ENCODE measurements at places on chromosomes 6 and 20. TPM values are rescaled to one million over a fixed set of nuclear protein-coding genes. Genes with fewer than 3 reads are reported as not detected.
A peak's percentile ranks its signal among the peaks of the same experiment; 100 is the strongest.

DNA sequence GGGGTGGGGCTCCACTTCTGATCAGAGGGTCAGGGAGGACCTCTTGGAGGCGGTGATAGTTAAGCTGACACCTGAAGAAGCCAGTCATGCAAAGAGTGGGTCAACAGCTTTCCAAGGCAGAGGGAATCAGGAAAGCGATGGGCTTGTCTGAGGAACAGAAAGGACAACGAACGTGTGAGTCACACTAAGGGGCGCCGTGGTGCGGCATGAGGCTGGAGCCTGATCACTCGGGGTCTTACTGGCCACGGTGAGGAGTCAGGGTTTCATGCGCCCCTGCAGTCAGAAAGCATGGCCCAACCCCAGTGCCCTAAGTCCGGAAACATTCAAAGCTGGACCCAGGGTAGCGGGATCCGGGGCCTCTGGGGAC, 50.6 kb upstream of the SLC32A1 start:
- DNase-seq: no peak

- DNase-seq: no peak
These were observed 170.1 kb downstream of the KIF6 start for GRCh38 chr6:39555136-39555535.

DNA sequence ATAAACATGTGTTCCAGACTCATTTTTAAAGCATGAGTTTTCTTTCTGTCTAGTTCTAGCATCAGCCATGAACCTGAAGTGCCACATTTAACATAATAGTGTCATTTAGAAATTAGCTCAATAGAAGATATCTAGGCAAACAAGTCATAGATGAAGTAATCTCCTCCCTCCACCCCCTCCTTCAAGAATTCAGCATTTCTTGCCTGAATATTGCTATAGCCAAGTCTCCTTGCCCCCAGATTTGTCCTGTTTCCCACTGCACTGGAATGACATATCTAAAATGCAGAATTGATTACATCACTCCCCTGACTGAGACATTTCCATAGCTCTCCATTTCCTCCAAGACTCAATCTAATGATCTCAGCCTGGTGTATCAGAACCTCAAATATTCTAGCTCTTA, 134.9 kb upstream of the BACH2 start:
- no peak for DNase-seq

C2 gene
- total RNA-seq: 7.7 TPM

TRDN gene
- 0.06 TPM for total RNA-seq

DNA sequence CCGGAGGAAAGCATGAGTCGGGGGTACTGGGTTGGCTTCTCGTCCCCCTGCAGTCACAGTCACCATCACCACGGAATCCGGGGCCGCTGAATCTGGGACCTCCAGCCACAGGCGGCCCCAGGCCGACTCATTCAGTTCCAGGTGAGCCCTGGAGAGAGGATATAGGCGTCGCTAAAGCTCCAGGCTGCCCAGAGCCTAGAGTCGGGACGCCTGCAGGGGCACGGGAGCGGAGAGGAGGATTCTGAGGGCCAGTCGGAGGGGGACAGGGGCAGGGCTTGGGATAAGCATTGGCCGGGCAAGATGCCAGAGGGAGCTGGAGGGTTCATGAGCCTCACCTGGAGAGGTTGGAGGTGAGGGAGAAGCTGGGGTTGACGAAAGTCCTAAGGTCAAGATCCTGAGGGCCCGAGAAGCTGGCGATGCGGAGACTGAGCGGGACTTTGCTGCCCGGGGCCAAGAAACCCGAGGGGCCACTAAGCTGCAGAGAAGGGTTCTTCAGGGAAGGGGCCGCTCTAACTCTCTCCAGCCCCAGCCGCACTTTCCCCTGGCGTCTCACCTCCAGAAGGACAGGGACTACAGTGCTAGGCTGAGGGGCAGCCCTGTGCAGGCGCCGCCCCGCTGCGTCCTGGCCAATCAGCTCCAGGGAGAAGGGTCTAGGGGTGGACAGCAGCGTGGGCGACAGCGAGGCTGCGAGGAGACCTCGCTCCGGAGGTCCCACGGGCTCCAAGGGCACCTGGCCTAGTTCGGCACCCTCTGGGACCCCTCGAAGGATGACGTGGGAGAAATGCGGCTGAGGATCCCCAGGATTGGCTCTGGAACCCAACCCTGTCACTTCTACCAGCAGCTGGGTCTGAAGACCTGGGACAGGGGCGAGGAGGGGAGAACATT, 3.7 kb downstream of the SAPCD1 start:
- no peak for DNase-seq

PGBD1 gene
- 0.88 TPM for total RNA-seq

GRCh38 chr6:3671382-3671781, 80.1 kb downstream of the PXDC1 start:
- no peak for DNase-seq

DNA sequence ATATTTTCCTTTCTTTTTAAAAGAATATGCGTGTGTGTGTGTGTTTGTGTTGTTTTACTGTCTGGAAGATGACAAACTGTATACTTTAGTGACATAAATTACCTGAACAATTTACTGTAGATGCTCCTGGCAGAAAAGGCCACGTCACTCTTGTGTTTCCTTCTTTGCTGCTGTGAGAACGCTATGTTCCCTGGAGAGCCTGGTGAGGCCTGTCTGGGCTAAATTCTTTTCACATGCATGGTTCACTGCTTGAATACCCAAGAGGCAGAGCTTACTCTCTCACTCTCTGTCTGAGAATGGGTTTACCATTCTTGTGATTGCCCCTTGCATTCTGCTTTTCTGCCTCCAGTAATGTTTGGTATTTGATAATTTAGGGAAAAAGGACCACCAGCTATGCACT, 64.3 kb downstream of the EDN1 start:
- peak; percentile 37 for DNase-seq

DNA sequence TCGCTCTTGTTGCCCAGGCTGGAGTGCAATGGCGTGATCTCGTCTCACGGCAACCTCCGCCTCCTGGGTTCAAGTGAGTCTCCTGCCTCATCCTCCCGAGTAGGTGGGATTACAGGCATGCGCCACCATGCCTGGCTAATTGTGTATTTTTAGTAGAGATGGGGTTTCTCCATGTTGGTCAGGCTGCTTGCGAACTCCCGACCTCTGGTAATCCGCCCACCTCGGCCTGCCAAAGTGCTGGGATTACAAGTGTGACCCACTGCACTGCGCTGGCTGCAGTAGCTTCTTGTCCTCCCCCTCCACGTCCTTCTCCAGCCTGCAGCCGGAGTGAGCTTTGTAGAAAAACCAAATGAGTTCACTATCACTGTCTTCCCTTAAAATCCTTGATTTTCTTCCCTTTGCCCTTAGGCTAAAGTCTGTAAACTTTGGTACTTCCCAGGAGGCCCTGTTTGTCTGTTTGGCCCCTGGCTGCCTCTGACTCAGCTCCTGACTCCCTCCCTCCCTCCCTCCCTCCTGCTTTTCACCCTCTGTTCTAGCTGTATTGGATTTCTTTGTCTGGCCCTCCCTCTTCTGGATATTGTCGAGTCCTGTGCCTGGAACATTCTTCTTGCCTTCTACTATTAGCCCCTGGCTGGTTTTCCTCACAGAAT, 12.9 kb downstream of the PARD6B start:
- peak; percentile 83 for DNase-seq
